Activated naive CD4-positive, alpha-beta T cell (primary cell): ENCODE measurements at places on chromosomes 3 and 15.

DNA sequence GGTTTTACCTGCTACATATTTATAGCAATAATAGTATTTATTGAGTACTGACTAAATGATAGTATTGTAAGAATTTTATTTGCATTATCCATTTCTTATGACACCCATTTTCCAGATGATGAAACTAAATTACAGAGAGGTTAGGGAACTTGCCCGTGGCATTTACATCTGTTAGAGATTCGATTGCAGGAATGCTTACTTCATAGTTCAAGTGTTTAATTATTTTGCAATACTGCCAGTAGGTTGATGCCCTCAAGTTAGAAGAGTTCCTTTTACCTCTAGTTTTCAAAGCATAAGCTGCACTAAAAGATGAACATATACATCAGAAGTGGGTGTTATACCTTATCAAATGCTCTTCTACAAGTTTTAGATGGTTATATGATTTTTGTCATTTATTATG is 362.8 kb upstream of the RGMA start:
- no peak for DNase-seq

DNA sequence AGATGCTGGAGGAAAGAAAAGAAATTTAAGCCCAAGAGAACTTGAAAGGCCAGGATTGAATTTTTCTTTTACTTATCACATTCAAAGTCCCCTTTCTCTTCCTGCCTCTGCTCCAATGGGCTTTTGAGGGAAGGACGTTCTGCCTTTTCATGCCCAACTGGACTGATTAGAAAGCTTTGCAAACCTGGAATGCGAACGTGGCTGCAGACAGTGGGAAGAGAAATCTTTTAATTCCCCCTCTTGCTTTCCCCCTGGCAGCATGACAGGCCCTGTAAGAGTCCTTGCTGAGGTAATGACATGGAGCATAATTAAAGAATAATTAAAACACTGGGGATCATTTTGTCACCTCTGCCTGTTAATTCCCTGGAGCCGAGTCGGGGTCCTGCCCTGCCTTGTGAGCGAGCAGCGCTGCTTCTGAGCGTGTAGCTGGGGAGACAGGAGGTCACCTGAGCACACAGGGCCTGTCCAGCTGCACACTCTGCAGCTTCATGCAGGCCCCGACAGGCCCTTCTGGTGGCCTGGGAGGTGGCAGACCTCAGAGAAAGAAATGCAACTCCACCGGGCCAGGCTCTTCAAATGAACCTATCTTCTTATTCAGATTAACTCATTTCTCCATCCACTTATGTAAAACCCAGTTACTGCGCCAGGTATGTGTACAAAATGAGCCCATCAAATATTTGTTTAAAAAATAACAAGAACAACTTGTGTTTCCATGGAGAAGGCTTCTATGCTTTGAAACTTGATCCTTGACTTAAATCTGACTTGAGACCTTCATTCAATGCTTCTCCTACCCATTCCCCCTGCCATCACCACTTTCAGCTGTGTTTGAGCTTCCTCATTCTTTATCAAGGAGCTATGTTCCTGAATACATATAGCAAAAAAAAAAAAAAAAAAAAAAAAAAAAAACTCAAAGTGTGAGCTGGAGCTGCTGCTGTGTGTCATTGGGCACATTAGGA is 628.2 kb upstream of the CFAP20DC start:
- DNase-seq: no peak

- peak; percentile 16 for DNase-seq
Measured at GRCh38 chr3:128922804-128923459, 43.5 kb downstream of the ACAD9 start.

- DNase-seq: no peak
Measured at GRCh38 chr3:179150610-179151009, 2.5 kb downstream of the PIK3CA start.

- no peak for DNase-seq
Measured at GRCh38 chr3:108391917-108392593, 95.7 kb downstream of the HHLA2 start.

- no peak for DNase-seq
Measured at GRCh38 chr3:48278884-48279559, 38.1 kb downstream of the ZNF589 start.

DNA sequence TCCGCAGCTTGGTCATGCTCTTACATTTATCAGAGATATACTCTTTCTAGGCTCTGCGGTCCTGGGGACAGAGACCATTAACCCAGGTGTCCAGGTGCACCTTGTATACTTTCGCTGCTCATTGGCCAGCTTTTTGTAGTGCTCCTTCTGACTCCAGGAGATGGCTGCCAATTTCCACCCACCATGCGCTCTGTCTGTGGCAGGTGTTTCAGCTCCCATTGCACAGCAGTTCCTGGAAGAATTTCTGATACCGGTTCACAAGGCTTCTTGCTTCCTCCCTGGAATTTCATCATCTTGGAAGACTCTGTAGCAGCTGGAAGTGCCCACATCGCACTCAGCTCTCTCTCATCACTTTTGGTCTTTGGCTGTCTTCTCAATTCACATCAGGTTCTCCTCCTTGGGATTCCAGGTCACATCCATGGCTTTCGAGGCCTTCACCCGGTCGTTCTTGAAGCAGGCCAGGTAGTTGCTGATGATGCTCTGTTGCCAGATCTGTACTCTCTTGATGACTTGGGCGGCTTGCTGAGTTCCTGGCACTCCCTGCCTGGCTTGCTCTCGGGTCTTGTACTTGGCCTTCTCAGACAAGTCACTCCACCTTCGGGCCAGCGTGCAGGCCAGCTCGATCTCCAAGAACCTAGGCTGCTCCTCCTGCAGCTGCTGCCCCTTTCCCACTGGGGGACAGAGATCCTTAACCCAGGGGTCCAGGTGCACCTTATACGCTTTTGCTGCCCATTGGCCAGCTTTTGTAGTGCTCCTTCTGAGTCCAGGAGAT is 41.1 kb upstream of the ARL8B start:
- no peak for DNase-seq

DNA sequence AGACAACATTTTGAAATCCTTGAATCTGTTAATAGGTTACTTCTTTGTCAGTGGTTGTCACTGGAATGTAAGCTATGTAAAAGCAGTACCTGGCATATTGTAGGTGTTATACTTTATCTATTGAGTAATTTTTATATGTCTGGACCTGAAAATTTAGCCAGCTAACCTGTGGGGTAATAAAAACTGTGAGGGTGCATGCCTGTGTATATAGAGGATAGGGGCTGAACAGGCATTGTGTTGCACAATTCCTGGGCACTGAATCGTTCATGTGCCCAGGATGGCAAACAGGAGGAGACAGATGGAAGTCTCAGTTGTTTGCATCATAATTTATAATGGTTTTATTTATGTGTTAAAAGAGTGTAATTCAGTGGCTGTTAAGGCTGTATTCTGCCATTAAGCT is 67.1 kb downstream of the ARMC8 start:
- no peak for DNase-seq
